ENCODE measurements at places on chromosomes 7 and 10.

- DNase-seq = no peak
These were observed 122.0 kb downstream of the EBF3 start for GRCh38 chr10:129842031-129842430.

GRCh38 chr7:37083311-37084096 lies 359.2 kb upstream of the AOAH start:
- no peak for DNase-seq

- no peak for DNase-seq
These were observed 6.0 kb downstream of the RBM48 start for GRCh38 chr7:92534572-92534971.

DNA sequence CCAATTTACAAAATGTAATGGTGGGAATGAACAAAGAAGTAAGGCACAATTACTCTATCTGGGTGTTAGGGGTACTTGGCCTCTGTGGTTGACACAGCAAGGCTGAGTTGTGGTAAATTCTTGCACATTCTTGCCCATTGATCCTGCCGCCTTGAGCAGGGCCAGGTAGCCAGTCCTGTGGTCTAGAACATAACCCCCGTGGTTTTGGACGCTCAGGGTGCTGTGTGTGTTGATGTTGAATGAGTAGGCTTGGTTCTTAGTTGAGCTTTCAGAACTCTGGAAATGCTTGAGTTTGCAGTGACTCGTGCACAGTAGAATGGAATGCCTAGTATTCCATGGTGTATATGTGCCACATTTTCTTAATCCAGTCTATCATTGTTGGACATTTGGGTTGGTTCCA lies 42.3 kb upstream of the CDHR3 start:
- no peak for DNase-seq

GRCh38 chr10:88386821-88387773 lies 196.0 kb downstream of the RNLS start:
- no peak for DNase-seq

DNA sequence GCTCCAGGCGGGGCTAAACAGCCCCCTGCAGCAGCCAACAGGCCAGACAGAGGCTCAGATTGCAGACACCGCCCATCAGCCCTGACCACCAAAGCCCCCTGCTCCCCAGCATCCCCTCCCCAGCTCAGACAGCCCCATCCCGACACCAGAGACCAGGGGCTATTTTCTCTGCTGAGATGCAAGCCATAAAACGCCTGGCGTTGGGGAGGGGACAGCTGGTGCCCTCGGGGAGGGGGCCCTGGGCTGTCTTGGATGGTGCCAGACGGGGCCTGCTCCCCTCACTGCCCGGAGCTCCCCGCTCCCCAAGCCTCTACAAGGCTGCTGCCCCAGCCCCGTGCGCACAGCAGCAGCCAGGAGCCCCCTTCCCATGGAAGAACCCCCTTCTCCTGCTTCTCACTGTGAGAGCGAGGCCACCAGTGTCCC lies 31.8 kb downstream of the GET4 start:
- no peak for DNase-seq

DNA sequence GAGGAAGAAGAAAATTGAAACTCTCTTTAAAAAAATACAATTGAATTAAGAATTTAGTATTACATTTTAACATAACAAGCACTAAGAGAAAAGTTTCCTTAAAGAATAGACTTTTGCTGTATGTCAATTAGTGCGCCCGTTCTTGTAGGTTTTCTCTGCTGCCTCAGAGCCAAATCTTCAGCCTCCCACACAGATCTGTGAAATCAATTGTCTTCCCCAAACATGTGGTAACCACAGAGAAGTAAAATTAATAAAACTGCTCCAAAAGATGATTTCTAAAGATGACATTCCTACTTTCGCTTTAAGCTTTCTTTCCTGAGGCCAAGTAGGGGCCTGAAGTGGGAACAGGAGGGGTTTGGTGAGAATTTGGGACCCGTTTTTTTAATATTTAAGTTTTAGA lies 113.2 kb upstream of the ADO start:
- no peak for DNase-seq

- no peak for DNase-seq
These were observed 21.3 kb downstream of the YKT6 start for GRCh38 chr7:44222074-44222473.

DNA sequence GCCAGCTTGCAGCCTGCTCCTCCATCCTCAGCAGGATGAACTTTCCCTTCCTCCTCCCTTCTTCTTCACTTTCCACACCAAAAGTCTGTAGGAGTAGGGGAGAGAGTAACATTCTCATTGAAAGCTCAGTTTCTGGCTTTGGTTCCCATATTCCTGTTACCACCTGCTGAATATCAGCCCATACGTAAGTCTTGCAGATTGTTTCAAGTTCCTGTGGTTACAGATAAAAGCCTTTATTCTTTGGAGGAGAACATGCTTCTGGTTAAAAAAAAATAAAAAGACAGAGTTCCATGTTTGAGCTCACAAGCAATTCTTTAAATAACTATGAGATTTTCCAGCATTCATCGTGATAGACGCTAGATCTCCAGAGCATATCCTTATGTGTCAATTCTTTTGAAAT lies 637.3 kb downstream of the SUGCT start:
- DNase-seq = no peak

GRCh38 chr10:101843032-101844021 lies at the start of gene KCNIP2:
TSS of gene KCNIP2 (minus strand) at chr10:101843800. CDS start at chr10:101843568, 232 bp downstream.
- no peak for DNase-seq

GRCh38 chr10:103923502-103923901 lies 5.5 kb upstream of the STN1 start:
- DNase-seq = no peak

DNA sequence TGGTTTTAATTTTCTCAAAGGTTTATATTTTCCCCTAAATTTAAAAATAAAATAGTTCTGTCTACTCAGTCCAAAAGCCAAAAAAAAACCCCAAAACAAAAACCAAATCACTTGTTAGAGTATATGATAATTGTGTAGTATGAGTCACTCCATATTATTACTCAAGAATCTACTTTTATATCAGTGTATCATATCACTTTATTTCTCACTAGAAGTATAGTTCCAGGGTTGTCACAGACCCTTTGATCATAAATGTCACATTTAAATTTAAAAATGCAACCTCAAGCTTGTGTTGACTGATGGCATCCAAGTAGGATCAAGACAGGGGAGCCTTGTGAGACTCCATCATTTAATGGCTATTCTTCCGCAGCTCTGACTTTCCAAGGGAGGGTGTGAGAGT lies 61.0 kb downstream of the PAPSS2 start:
- DNase-seq = no peak

DNA sequence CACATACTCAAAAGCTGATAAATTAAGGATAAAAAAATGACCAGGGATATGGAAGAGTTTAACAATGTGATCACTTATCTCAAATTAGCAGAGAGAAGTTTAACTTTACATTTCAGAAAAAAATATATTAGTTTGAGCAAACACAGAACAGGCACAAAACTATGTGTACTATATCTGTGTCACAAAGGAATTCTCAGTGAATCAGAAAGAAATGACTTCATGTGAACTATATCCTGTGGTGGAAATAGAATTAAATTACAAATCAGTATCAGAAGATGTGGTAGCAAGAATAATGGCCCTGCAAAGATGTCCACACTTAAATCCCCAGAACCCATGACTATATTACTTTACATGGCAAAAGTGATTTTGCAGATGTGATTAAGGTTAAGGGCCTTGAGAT lies 70.3 kb downstream of the SEC23IP start:
- no peak for DNase-seq

DNA sequence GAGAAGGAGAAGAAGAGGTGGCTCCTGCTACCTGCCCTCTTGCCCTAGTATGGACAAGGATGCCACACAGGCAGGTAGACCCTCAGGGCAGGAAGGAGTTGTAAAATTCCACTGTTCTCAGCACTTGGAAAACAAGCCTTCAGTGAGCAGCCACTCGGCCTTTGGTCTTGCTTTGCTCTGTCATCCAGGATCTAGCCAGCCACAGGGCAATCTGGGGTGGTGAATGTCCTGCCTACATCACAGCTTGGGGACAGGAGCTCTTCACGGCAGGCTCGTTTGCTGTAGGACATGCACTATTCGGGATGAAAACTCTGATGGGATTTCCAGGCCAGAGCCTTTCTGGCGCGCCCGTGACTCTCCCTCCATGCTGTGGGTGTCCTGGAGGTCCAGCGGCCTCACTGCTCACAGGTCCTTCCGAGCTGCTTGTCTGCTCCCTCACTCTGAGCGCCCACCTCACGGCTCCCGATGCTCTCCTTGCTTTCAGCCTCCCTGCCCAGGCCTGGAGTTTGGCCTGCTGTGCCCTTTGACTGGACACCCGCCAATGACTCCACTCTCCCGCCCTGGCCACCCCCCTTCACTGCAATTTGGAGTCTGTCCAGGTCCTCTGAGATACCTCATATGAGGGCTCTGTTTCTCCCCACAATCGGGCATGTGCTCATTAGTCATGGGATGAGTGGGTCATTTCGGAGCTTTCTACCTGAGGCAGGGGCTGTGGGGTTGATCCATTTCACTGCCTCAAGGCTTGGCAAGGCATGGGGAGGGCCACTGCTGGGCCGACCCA lies 227.2 kb upstream of the GRB10 start:
- DNase-seq = no peak

DNA sequence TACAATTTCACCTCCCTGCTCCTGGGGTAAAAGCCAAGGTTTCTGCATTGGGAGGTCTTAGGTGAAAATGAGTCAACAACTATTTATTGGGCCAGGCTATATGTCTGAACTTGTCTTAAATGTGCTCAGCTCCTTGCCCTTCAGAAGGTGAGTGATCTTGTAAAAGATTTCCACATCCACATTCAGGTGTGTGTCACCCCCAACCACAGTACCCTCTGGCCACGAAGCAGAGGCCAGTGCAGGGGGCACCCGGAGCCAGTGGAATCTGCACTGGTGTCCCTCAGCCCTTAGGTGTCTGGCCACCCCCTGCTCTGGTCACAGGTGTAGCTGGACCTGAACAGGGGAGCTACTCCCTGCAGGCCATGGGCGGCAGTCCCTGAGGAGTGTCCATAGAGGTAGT lies 198.5 kb downstream of the PAXIP1 start:
- no peak for DNase-seq

- no peak for DNase-seq
These were observed 41.3 kb downstream of the RBM33 start for GRCh38 chr7:155685791-155686160.

GRCh38 chr7:73820013-73820412 lies 10.8 kb upstream of the CLDN4 start:
- no peak for DNase-seq

DNA sequence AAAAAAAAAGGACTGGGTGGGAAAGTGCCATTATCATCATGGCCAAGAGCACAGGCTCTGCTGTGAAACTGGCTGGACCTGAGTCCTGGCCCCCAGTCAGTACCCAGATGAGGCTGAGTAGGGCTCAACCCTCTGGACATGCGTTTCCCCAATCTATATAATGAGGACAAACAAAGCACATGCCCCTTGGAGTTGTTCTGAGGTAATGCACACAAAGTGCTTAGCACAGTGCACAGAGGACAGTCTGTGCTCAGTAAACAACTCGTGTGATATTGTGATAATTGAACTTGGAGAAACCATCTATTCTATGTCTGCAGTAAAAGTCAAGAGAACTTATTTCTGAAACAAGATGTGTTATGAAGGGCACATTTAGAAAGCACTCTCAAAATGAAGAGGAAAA lies 138.8 kb downstream of the KCNMA1 start:
- no peak for DNase-seq

- no peak for DNase-seq
These were observed 25.3 kb downstream of the IL2RA start for GRCh38 chr10:6036861-6037321.

GRCh38 chr7:132255115-132255797 lies 321.0 kb downstream of the PLXNA4 start:
- no peak for DNase-seq

DNA sequence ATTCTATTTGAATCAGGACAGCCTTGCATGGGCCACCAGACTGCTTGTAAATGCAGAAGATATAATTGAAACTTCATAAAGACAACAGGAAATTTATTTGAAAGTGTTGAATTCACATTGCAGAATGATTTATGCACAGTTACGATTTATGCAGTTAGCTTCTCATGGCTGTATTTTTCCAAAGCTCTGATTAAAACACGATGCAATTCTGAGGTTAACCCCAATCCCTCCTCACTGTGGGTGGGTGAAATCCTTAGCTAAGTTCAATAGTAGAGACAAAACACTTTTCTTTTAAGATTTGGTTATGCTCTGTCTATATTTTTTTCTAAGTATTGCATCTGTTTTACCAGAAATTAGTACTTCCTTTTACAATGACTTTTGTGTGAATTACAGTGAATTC lies 728.8 kb upstream of the IGFBP3 start:
- DNase-seq = no peak

DNA sequence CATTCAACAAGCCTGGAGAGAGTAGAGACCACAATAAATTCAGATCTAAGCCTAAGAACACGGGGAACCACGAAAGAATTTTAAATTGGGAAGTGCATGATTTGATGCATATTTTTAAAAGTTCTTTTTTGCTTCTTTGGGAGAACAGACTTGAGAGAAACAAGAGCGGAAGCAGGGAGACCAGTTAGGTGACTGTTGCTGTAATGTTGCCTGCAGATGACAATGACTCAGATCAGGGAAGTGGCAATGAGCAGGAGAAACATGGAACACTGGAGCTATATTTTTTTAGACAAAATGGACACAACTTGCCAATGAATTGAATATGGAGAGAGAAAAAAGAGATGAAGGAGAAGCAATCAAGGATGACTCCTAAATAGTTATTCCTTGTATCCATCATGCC lies 125.1 kb downstream of the RAPGEF5 start:
- no peak for DNase-seq

GRCh38 chr7:110718503-110719205 lies 372.3 kb upstream of the LRRN3 start:
- DNase-seq = no peak

GRCh38 chr7:8295638-8296361 lies 33.8 kb upstream of the ICA1 start:
- DNase-seq = no peak

DNA sequence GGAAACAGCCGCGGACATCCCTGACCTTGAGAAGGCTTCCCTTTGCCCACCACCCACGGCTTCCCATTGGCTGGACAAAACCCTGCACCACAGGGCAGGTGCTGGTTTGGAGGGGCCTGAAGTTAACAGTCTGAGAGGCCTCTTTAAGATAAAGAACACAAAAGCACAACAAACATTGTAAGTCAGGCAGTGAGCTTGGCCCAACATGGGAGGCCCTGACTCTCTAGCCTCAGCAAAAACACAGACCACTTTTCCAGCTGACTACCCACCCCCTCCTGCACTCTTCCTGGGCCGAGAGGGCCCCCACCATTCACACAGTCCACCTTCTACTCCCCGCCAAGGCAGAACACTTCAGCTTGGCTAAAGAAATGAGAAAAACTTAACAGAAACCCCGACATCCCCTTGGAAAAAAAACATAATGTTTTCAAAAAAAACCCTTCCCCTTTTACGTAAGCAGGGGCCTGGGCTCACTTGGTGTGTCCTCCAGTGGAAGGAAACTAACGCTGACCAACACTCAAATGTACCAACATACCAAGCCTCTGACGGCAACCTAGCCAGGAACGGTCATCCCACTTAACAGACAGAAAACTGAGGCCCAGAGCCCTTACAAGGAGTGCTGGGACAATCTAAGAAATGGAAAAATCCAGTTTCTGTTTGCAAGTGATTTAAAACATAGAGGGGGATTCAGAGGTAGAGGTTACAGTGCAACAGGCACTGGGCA lies 80.9 kb downstream of the COBL start:
- DNase-seq = no peak

Measured in anterior cingulate cortex (tissue), 58 donors.